Germinal center (tissue), 1 donor: ENCODE measurements at places on chromosomes 5 and 9.

DNA sequence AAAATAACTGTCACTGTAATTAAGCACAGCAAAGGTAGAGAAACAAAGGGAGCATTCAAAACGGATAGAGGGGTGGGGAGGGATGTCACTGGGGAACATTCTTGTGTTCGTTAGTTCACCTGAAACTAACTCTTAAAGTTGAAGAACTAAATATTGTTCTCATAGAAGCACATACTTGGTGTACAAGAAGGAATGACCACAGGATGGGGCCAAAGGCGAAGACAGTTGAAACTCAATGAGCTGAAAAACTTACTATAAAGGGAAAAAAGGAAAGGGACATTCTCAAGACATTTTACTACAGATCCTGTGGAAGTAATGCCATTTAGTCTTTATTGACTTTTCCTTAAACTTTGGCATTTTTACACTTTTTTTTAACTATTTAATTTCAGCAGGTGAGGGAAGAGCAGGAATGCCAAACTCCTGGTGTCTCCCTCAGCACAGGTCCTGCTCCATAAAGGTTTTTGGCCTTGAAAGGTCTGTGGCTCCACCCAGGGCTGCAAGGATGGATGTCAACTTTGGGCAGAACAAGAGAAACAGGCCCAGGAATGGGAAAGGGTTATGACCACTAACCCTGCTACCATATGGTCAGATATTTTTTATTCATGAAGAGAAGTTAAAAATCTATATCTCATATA, 197.6 kb upstream of the RASA1 start:
- DNase-seq = no peak

- DNase-seq = no peak
These were observed 31.7 kb downstream of the FUBP3 start for GRCh38 chr9:130610862-130611707.

GRCh38 chr9:105459336-105459735, 11.5 kb downstream of the FSD1L start:
- no peak for DNase-seq

GRCh38 chr5:159965031-159965837, 43.7 kb upstream of the TTC1 start:
- DNase-seq = peak; percentile 22

GRCh38 chr9:130835441-130836298, 616 bp downstream of the ABL1 start:
- peak; percentile 48 for DNase-seq

- DNase-seq = no peak
These were observed 69.6 kb downstream of the UGCG start for GRCh38 chr9:111966124-111966723.

GRCh38 chr9:20237686-20238085, 384.6 kb downstream of the MLLT3 start:
- DNase-seq = no peak

- DNase-seq = no peak
These were observed 7.6 kb upstream of the CCDC152 start for GRCh38 chr5:42749020-42749419.

- no peak for DNase-seq
These were observed 41.1 kb downstream of the XRCC4 start for GRCh38 chr5:83118471-83118870.

GRCh38 chr5:14771972-14772371, 99.6 kb downstream of the ANKH start:
- no peak for DNase-seq

- DNase-seq = no peak
These were observed 8.8 kb upstream of the RNF183 start for GRCh38 chr9:113311961-113312360.

DNA sequence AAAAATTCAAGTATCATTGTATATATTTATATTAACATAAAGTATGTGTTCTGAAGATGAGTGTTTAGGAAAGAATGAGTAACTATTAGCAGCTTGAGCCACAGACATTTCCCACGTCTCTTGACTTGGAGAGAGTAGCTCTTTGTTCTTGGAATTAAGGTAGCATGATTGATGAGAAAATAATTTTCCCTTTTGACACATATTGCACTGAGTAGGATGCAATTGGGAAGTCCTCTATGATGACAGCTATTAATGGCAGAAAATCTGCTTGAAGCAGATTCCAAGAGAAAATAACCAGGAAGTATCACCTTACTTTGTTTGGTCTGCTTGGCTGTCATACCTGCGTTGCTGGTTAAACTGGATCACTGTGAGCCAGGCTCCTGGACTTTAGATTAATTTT, 204.8 kb downstream of the TLE4 start:
- no peak for DNase-seq

- peak; percentile 50 for DNase-seq
These were observed 47.1 kb upstream of the NEK6 start for GRCh38 chr9:124210697-124211096.

GRCh38 chr9:7756088-7756487, 43.5 kb downstream of the DMAC1 start:
- DNase-seq = no peak

DNA sequence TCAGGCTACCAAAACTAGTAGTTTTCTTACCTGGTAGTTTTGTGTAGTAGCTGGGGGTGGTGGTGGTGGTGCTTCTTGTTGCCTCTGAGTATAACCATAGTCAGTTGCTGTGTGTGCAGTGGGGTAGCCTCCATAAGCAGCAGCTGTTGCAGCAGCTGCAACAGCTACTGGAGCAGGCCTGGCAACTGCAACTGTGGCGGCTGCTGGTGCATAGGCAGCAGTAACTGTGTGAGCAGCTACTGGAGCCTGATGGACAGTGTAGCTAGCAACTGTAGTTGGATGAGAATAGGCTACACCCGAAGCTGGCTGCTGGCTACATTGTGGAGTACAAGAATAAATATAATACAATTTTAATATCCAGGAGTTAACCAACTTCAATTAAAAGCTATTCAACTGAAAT, 24.7 kb downstream of the ZFR start:
- DNase-seq = no peak

- DNase-seq = no peak
These were observed 49.6 kb upstream of the TEK start for GRCh38 chr9:27059412-27059811.

- no peak for DNase-seq
These were observed 29.2 kb downstream of the NKD2 start for GRCh38 chr5:1037671-1038416.

GRCh38 chr9:93089481-93089991, 6.5 kb upstream of the CARD19 start:
- DNase-seq = no peak

- DNase-seq = peak; percentile 12
These were observed 40.0 kb downstream of the CPLANE1 start for GRCh38 chr5:37208883-37209797.

DNA sequence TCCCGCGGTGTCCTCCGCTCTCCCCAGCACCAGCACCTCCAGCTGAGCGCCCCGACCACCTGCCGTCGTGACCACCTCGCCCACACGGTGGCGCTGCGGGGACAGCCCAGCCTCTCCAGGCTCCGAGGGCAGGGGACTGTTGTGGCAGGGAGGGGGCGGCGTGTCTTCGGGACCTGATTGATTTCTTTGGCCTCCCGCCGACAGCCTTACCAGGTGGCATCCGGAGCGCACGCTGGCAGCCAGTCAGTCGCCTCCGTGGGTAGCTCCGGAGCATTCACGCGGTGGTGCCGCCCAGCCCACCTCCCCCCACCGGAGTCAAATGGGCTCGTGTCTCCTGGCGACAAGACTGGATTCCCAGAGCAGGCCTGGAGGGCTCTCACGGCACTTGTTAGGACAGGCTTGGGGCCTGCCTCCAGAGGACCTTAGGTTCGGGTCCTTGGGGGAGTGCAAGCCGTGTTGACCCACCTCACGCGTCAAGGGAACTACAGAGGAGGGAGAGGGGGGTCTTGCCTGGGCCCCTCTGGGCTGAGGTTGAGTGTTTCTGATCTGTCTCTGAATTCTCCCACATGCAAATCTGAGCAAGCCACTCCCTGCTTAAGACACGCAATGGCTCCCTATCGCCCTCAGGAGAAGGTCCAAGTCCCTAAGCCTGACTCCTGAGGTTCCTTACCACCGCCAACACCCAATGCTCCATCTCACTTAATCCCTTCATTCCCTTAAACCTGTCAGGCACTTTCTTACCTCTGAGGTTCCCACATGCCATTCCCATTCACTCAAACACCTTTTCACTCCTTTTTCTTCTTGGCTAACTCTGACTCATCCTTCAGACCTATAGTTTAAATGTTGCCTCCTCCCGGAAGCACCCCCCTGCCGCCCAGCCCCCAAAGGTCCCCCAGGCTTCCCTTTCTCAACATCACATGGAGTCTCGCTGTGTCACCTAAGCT, 51.2 kb upstream of the GGTA1 start:
- peak; percentile 76 for DNase-seq

DNA sequence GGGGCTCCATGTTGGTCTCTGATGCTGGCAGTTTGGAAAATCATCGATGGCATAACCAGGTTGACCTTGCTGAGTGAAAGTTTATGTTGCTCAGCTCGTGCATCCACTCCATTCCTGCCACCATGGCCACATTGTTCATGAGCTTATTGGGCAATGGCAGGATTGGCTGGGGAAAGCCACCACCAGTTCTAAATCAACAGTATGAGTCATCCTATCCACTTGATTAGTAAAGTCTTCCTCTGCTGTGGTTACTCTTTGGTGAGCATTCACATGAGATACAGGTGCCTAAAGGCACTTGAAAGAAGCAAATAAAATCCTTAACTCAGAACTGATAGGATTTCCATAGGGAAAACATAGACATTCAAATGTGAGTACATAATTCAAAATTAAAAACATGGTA, 131.8 kb upstream of the FBN2 start:
- no peak for DNase-seq

DNA sequence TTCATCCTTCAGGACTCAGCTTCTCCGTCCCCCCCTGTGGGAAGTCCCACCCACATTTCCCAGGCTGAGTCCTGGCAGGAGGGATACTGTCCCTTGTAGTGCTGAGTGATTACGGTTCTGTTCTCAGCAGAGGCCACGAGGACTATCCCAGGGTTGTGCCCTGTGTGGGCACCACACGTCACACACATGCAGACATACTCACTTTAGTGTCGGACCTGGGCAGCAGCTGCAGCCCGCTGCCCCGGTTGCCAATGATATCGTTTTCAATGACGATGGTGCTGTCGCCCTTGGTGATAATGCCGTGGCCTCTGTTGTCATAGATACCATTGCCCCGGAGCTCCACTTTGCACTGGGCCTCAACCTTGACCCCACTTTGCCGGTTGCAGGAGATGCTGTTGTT, 32.2 kb downstream of the POLR1E start:
- no peak for DNase-seq

DNA sequence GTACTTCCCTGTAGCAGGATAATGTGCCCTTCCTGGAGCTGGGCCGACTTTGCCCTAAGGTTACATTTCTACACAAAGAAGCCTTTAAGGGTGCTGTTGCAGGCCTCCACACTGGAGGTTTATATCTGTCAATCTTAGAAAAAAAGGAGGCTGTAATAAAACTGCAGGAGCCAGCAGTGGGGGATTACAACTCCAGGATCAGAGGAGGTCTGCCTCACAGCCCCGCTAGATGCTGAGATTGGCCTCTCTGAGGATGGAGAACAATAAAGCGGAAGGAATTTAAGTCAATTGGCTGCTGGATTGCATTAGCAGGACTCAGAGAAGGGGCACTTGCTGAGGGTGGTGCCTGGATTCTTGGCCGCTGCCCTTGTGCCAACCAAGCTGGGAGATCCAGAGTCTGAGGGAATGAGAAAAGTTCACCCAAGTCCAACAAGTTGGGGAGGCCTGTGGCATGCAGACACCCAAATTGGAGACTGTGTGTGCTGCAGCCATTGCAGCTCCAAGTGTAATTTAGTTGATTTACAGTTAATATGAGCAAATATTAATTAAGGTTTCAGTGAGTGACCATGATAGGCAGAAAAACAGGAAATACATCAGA, 99.0 kb upstream of the SSBP2 start:
- DNase-seq = no peak
